A673 (cell line): ENCODE measurements at places on chromosomes 1 and 21.

DNA sequence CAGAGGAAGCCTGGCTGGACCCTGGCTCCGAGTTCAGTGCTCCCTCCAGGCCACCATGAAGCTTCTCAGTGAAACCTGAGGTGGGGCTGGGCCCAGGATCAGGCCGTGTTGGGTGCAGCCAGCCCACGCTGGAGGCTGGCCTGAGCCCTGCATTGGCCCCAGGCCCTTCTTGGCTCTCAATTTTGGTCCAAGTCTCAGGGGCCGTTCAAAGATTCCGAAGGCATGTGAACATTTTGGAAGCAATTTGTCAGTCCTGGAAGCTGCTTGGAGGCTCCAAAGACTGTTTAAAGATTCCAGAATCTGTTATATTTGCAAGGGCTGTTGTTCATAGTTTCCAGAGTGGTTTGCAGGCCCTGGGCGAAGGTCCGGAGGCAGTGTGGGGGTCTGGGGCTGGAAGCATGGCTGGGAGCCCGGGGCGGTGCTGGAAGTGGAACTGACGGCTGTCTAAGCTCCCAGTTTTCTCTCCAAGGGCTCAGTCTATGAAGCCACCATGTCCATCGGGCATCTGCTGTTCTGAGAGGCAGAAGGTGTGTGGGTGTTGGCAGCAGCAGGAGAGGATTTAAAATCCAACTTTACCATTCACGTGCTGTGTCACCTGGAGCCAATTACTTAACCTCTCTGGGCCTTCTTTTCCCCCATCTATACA is 104.9 kb downstream of the EPHB2 start:
- DNase-seq, result no peak

DNA sequence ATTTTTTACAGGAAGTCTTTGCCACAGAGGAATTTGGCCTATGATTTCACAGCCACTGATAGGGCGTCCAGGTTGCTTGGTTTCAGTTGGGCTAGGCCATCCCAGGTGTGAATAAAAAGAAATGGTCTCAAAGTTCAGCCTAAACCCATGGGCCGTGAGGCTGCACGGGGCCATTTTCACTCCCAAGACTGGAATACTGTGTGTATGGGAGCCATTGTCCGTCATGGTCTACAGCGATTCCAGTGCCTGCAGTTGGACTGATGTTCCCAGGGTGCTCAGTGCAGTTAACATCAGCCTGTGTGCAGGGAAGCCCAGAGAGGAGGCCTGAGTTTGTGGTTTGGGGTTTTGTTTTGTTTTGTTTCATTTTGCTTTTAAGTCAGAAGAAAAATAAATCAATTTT is 133.2 kb downstream of the ADSS2 start:
- DNase-seq, result no peak

- no peak for DNase-seq
These were observed 91.8 kb downstream of the DDX20 start for GRCh38 chr1:111847466-111847865.

- DNase-seq, result no peak
These were observed 16.6 kb upstream of the GFI1 start for GRCh38 chr1:92503043-92503925.

DNA sequence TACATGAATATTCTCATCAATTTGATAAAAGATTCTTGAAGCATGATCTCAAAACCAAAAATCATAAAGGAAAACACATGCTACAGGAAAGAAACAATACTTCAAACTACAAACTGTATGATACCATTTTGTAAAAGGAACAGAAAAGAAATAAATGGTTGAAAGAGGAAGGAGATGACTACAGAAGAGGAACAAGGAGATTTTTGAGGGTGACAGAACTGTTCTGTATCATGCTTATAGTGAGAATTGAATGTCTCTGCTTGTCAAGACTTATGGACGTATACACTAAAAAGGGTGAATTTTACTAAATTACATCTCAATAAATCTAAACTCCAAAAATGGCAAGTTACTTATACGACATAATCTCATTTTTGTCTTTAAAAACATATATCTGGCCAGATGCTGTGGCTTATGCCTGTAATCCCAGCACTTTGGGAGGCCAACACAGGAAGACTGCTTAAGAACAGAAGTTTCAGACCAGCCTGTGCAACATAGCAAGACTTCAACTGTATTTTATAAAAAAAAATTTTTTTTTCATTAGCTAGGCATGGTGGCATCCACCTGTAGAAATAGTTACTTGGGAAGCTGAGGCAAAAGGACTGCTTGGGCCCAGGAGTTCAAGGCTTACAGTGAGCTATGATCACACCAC is 125.4 kb downstream of the EIF4G3 start:
- DNase-seq, result no peak

DNA sequence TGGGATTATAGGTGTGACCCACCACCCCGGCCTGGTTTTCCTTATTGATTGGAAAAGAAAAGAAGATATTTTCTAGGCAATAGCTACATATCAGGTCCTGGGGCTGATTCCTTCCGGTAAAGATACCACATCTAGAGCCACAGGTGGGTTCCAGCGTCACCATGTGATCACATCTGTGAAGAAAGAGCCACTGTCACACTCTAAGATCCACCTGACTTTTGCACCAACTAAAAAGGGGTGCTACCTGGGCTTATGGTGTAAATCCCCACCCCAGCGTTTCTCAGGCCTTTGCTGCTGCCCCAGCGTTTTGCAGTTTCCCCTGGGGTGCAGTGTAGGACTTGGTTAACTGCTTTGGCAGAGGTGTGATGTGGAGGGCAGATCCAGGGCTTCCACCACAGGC is 22.3 kb upstream of the PDE9A start:
- no peak for DNase-seq

DNA sequence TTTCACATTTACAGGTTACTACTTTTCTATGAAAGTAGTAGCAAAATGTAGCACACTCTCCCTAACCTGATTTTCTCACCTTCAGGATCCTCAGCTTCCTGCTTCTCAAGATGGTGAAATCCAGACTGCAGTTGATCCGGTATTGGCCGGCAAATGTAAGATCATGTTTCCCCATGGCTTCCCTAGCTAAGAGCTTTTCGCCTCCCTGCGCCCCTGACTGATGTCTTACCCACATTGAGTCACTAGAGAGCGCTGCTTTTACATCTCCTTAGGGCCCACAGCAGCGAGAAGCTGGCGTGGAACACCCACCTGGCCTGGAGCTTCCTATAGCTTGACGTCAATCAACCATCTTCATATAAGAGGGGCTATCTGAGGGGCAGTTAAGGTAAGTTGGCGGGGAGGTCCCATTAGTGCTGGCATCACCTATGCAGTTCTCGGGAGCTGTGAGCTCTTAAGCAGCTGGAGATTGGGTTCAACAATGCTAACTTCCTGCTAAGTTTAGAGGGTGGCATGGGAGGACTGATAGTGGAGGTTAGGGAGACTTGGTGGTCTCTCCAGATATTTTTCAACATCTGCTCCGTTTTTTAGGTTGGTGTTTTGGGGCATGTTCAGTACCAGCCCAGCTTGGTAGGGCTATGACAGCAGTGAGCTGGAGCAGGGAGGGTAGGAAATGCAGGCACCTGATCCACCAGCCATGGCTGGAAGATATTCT is 5.5 kb downstream of the PTPN7 start:
- DNase-seq, result peak; percentile 80

DNA sequence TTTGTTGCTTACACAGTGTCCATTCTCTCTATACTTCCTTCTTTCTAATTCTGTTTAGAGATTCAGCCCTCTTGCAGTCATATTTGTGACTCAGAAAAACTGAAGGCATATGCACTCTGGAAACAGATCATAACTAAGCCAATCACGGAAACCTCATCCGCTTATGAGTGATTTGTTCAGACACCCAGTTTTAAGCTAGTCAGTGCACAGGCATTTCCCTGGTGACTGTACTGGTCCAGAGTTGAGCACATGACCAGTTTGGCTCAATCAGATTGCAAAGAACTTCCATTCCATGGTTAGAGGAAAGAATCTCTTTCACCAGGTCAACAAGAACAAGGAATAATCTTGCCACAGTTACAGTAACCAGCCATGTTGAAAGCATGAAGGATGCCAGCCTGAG is 69.2 kb upstream of the SGIP1 start:
- no peak for DNase-seq

DNA sequence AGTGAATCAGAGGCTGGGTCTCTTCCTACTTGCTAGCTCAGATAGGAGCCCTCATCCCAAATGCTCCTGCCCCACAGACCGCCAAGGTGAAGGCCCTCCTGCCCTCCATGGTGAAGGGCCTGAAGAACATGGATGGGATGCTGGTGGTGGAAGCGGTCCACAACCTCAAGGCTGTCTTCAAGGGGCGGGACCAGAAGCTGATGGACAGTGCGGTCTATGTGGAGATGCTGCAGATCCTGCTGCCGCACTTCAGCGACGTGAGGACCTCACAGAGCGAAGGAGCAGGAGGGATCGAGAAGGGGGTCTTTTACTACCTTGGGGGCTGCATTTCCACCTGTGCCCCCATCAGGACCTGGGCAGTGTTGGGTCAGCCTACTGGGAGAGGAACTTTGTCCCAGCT is 14.6 kb upstream of the TTC4 start:
- DNase-seq, result no peak

- peak; percentile 31 for DNase-seq
These were observed 65.1 kb downstream of the ATG4C start for GRCh38 chr1:62849031-62849430.

DNA sequence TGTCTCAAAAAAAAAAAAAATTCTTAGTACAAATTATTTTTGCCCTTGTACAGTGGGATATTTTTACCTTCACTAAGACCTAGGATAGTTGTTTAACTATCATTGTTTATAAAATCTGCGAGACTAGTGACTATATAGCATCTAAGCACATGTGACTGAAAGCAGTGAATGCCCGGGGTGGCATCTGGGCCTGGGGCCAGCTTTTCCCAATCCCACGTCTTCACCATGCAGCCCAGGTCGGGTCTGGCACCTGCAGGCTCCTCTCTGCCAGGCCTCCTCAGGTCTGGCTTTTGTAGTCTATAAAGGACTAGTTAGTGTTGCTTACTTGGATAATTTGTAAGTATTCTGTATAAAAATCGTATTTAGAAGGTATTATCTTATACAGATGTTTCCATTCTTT is 40.8 kb downstream of the CBS start:
- no peak for DNase-seq

- no peak for DNase-seq
These were observed 315.0 kb upstream of the POU3F1 start for GRCh38 chr1:38361566-38361965.

DNA sequence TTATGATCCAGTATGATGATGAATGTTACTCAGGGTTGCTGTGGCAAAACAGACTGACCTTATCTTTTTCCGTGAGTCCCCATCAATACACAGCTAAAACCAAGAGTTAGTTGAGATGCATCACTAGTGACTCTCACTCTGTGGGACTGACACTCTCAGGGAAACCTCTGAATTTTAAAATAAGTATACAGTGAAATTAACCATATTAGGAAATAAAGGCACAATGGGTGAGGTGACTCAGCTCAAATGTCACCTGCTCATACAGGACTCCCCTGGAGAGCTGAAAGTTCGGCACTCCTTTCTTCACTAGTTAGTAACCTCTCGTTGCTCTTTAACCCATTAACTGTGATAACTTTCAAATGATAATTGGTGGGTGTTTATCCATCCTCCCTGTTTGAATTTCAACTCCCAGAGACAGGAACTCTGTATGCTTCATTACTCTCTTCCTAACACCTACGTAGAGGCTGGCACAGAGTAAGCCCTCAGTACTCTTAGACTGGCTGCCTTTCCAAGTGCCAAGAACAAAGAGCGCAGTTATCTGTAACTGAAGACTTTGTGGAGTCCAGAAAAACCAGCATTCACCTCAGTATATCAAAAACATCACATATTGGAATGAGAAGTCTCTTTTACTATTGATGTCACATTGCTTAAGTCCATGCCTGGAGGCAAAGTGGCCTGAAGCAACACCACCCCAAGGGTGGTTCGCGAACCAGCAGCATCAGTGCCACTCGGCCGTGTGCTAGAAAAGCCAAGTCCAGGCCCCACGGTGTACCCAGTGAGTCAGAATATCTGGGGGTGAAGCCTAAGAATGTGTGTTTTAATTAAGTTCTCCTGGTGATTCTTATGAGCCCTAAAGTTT is 91.1 kb downstream of the NIBAN1 start:
- DNase-seq, result no peak

- peak; percentile 69 for DNase-seq
These were observed 12.5 kb upstream of the SPSB1 start for GRCh38 chr1:9280015-9280860.

- DNase-seq, result no peak
These were observed 1.7 kb downstream of the AKR1A1 start for GRCh38 chr1:45552331-45552730.

DNA sequence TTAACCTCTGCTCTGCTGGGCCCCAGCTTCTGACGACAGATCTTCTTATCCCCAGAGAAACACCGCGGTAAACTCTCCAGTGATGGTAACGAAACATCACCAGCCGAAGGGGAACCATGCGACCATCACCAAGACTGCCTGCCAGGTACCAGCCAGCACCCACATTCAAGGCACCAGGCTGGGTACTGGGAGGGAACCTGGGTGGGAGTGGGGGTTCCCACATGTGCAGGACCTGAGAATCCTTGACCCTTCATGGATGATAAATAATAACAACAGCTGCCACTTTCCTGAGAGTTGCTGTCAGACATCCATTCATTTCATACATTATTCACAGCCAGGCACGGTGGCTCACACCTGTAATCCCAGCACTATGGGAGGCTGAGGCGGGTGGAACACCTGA is 20.8 kb downstream of the DRAXIN start:
- no peak for DNase-seq

DNA sequence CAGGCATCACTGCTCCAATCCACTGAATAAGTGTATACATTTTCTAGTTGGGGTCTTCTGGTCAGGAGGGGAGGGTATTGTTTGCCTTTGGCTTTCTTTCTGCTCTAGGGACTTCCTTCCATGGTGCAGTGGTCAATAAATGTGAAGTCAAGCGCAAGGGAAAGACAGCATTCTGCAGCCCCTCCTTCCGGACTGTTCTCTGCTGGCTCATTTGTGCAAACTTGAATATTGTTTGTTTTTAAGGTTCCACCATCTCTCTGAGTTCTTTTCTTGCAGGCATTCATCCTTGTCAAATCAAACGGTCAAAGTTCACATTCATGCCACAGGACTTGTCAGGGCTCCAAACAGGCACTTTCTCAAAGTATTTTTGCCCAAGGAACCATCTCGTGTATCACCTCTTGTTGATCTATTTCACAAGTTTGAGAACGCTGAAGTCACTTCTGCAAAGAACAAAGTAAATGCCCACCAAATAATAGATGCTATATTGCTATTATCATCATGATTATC is 205.6 kb upstream of the KAZN start:
- DNase-seq, result no peak

DNA sequence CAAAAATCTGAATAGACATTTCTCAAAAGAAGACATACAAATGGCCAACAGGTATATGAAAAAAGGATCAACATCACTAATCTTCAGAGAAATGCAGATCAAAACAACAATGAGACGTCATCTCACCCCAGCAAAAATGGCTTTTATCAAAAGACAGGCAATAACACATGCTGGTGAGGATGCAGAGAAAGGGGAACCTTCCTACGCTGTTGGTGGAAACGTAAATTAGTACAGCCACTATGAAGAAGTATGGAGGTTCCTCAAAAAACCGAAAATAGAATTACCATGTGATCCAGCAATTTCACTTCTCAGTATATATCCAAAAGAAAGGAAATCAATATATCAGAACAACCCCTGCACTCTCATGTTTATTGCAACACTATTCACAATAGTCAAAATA is 65.1 kb upstream of the ATP1B1 start:
- no peak for DNase-seq

GRCh38 chr1:172398970-172399755 is 21.3 kb upstream of the C1orf105 start:
- peak; percentile 88 for DNase-seq

- no peak for DNase-seq
These were observed 9.8 kb downstream of the FBXO42 start for GRCh38 chr1:16342331-16343062.
